ENCODE measurements at places on chromosomes 3 and 15.

- DNase-seq: no peak
Measured at GRCh38 chr3:197907196-197907595, 42.8 kb upstream of the RPL35A start.

- DNase-seq: no peak
Measured at GRCh38 chr3:152636651-152637050, 198.3 kb upstream of the P2RY1 start.

DNA sequence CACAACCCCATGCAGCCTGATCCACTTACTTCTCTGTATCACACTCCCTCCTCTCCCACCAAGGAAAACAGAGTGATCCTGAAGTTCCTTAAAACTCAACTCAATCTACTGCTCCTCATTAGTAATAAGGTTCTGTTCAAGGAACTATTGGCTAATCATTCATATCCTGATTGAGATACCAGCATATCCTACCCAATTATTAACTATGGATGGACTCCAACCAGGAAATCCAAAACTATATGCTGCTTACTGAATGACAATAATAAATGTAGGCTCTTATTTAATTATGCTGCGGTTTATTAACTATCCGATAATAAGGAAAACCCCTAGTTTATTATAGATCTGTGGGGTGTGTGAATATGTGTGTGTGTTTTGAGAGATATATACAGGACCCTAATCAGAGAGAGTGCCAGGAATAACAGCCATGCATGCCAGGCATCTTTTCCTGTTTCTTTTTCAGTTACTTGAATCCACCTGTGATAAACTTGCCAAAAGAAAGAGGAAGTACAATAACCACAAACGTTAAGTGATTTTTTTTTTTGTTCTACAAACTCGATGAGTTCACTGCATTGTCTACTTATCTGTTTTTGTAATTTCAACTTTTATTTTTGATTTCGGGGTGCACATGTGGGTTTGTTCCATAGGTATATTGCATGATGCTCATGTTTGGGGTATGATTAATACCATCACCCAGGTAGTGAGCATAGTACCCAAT lies 1031.7 kb upstream of the CFAP20DC start:
- DNase-seq: no peak

DNA sequence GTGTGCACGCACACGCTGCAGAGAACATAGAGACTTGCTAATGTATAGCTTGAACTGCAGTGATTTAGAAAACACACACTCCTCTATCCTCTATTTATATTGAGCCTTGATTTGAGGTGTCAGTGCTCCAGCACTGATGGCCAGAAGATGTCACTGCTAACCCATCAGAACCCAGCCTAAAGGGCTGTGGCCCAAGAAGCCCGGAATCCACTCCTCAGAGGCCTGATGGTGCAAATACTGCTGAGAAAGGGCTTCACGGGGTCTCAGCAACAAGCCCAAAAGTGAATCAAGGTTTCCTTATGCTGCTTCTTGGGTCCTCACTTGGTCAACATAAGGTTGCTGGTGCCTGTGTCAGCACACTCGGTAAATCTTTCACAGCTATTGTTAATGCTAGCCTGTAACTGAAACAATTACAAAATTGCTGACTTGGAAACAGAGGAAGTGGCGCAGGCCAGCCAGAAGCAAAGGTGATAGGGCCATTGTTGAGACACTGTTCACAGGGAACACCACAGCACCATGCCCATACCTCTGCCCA lies 60.3 kb downstream of the HEG1 start:
- DNase-seq: peak; percentile 17

- no peak for DNase-seq
Measured at GRCh38 chr3:64502284-64502683, 185.5 kb downstream of the ADAMTS9 start.

DNA sequence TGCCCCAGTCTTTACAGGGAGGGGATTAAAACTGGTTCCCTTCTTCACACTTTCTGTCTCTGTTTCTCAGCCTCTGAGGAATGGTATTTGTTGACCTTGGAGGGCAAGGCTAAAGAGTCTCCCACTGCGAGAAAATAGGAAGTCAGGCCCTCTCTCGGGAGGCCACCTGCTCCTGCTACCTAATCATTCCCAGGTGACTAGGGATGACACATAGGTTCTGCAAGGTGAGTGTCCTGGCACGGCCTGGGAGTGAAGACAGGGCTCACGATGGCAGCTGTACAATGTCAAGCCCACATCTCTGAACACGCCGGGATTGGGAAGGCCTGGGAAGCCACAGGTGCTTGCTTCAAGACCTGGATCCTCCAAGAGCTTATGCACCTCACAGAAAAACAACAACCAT lies 314.2 kb downstream of the NTRK3 start:
- DNase-seq: no peak

DNA sequence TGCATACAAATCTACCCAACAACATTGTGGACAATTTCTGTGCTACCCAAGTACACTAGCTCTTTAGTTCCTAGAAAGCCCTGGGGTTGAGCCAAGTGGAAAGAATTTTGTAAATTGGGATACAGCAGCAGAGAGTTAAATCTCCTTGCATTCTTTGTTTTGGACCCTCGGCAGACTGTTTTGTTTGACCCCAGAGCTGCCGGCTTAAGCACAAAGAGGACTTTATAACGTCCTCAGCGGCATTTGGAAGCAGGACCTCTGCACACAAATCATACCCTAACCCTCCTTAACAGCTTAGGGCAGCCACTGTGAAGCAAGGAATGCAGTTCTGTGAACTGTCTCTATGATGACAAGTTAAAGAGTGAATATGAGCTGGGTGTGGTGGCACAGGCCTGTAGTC lies 415.3 kb downstream of the CNTN4 start:
- DNase-seq: no peak

- DNase-seq: no peak
Measured at GRCh38 chr15:60480888-60481287, 1.9 kb upstream of the ICE2 start.

GRCh38 chr3:45657853-45658252 lies 31.3 kb upstream of the SACM1L start:
- no peak for DNase-seq

DNA sequence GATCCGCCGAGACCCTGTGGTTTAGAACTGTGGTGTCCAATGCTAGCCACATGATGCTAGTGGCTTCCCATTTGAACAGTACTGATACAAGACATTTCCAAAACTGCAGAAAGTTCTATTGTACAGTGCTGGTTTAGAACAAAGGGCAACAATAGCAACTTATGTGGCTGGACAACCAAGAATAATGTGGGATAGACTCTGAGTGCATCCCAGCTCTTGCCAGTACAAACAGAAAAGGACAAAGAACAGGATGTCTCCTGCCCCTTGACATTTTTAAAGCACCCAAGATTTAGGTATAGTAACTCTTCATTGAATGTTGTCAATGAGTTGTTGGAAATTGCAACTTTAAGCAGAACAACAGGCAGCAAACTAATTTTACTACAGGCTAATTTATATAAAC lies 107.3 kb downstream of the ZNF385D start:
- DNase-seq: no peak

DNA sequence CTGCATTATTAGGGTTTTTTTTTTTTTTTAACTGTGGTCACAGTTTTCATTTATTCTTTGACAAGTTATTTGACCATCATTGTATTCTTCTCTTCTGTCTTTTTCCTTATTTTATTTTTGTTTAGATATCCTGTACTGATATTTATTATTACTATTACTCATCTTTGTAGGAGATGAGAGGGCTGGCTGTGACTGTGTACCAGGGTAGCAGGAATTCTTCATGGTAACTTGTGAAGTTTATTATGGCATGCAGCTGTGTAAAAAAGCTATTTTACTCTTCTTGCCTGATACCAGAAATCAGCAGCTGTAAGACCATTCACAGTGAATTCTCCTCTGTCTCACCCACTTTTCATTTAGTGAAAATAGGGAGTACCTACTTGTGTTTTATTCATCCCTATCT lies 44.5 kb downstream of the ATP6V1A start:
- no peak for DNase-seq

- DNase-seq: no peak
Measured at GRCh38 chr3:30421266-30421665, 185.1 kb upstream of the TGFBR2 start.

- DNase-seq: no peak
Measured at GRCh38 chr15:86164232-86164898, 84.7 kb downstream of the AGBL1 start.

DNA sequence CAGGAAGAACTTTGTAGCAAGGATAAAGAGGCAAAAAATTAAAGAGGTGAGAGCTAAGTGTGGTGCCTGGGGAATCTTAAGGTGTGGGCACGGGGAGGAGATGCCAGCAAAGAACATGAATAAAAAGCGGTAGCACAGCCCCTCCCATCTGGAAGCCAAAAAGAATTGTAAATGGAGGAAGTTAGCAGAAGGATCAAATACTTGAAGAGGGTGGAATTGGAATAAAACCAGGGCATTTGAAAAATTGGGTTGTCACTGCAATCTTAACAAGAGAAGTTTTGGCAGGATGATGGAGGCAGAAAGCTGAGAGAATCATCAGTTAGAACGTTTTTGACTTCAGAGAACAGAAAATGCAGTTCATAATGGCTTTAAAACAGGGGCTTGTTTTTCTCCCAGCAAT lies 2.4 kb downstream of the CCR2 start:
- DNase-seq: no peak

GRCh38 chr3:184234224-184234623 lies 4.8 kb downstream of the VWA5B2 start:
- DNase-seq: no peak

DNA sequence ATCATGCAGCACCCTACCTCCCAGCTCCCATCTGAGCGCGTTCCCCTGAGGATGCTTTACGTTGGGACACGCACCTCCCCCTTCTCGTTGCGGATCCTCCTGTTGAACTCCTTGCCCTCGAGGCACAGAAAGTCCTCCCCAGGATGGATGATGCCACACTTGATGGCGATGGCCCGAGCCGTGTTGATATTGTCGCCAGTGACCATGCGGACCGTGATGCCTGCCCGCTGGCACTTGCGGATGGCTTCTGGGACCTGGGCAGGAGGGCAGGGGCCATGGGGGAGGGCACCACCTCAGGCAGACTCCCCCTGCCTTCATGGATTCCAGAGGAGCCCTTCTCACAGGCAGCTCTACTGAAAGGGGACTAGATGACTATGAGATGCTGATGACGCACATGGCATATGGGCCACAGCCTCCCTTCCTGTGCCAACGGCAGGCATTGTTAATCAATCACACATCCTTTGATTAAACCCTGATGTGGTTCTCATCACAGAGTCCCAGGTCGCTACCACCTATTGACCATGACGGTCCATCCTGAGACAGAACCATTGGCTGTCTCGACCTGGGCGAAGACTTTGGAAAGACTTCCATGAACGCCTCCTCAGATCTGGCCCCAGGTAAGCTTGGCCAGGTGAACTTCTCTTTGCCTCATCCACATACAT lies 29.5 kb upstream of the SEC13 start:
- DNase-seq: no peak

- DNase-seq: no peak
Measured at GRCh38 chr15:79972863-79973262, 1.9 kb upstream of the BCL2A1 start.

GRCh38 chr3:75110741-75111140 lies 496.3 kb upstream of the CNTN3 start:
- DNase-seq: no peak

DNA sequence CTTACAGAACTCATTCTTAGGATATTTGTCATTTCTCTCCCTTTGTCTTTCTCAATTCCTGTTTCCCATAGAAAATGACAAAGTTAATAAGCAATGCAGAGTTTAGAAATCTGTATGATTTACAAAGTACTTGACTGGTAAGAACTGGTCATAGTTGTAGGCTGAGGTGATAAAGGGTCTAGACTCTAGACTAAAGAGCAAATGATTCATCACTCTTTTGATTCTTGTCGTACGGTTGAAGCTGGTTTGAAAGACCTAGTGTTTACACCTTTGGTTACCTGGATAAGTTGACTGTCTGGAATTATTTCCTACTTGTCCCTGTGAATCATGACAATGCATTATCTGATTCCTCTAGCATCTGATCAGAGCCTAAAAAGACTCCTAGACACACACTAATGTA lies 58.9 kb upstream of the TP63 start:
- DNase-seq: no peak

DNA sequence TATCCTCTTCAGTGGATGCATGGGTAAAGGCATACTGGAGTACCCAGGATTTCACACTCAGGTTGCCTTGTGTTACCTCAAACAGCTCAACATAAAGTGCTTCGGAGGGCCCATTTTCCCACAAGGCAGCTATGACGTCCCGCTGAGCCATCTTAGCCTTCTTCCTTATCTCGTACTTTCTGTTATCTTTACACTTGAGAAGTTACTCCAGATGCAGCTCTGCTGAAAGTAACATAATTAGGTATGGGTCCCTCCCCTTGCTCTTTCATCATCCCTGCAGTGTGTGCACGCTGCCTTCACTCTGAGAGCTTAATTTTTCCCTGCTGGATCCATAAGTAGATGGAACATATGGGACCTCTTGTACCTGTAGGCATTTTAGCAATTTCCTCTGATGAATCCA lies 410.3 kb downstream of the AGBL1 start:
- no peak for DNase-seq

- DNase-seq: no peak
Measured at GRCh38 chr3:98800401-98800800, 37.3 kb downstream of the ST3GAL6 start.

GRCh38 chr15:40032125-40032839 lies 6.7 kb downstream of the SRP14 start:
- no peak for DNase-seq

GRCh38 chr3:149151843-149152242 lies 22.4 kb downstream of the HPS3 start:
- DNase-seq: no peak

DNA sequence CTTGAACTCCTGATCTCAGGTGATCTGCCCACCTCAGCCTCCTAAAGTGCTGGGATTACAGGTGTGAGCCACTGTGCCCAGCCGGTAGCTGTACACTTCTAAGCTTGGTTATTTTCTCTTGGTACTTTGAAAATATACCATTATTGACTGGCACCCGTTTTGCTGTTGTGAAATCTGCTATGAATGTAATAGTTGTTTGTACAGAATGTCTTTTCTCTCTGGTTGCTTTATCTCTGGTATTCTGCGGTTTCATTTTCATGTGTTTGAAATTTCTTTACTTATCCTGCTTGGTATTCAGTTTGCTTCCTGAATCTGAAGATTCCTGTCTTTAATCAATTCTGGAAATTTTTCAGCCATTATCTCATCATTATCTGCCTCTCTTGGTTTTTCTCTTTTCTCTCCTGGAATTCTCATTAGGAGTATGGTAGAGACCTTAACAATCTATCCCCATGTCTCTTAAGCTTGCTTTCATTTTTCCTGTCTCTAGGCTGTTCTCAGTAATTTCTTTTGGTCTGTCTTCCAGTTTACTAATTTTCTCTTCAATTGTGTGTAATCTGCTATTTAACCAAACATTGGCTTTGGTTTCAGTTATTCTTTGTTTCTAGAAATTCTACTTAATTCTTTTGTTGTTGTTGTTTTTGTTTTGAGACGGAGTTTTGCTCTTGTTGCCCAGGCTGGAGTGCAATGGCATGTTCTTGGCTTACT lies 2.8 kb upstream of the PAK2 start:
- DNase-seq: no peak

GRCh38 chr3:40586901-40587300 lies 62.1 kb downstream of the ZNF621 start:
- DNase-seq: no peak

All from stimulated activated CD4-positive, alpha-beta T cell treated with anti-CD3 and anti-CD28 coated beads, Interleukin-2, amount 100 ng/mL, for 4 hours (primary cell).